ENCODE measurements at places on chromosomes 1 and 21.

DNA sequence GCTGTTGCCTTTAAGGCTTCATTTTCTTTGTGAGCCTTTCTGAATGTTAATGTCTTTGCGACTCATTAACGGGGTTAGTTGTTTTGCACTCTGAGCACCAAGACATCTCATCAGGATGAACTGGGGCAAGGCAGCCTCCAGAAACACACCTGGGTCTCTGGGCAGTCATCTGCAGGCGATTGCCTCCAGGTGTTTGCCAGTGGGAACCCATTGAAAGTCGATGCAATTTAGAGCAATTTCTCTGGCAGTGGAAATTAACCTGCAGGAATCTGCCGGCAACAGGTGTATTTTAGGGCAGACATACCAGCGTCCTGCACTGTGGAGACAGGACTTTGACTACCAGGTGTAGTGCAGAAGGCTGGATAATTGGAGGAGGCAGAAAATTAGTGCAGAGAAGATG lies 661.0 kb upstream of the PTBP2 start:
- no peak for DNase-seq

- no peak for DNase-seq
These were observed 154.4 kb upstream of the ZNF644 start for GRCh38 chr1:91176250-91176649.

DNA sequence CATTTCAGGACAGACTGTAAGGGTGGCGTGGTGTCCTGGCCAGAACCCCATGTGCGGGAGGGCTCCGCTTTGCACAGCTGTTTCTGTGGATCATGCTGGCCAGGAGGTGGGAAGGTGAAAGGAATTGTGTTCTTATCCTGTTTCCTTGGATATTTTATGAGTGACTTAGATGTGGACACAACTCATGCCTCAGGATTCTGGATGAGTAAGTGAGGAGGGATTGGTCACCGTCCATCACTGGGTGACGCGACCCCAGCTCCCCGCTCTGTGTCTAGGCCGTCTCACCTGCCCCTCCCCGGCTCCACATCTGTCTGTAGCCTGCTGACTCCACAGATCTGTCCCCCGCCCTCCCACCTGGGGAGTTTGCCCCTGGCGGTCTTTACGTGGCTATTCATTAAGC lies 48.8 kb downstream of the PIK3CD start:
- DNase-seq, result peak; percentile 61

DNA sequence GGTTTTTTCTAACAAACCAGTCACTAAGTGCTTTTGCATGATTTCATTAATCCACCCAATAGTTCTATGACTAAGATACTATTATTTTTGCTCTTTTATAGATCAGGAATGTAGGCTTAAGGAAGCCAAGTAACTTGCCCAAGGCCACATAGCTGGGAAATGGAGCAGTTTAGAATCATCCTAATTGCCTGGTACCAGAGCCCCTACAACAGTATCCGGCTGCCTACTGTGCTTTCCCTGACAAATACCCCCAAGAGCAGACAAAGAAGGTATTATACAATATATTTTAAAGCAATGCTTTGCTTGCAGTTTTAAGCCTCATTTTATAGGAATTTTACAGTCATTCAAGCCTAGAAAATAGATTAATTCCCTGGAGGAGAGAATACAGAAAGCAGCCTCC lies 45.5 kb upstream of the RASAL2 start:
- DNase-seq, result no peak

DNA sequence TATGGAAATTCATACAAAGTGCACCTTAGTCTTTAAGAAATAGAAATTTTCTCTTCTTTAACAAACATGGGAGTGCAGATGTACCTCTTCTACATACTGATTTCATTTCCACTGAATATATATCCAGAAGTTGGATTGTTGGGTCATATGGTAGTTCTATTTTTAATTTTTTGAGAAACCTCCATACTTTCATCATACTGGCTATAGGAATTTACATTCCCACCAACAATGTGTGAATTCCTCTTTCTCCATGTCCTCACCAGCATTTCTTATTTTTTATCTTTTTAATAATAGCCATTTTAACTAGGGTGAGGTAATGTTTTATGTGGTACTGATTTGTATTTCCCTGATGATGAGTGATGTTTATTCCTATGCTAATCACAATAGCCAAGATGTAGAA lies 87.5 kb downstream of the RGS2 start:
- no peak for DNase-seq

- DNase-seq, result no peak
These were observed 87.7 kb downstream of the SNX7 start for GRCh38 chr1:98749152-98749756.

GRCh38 chr21:43728154-43728466 lies 9.2 kb downstream of the PDXK start:
- no peak for DNase-seq

- DNase-seq, result no peak
These were observed 51.3 kb upstream of the SELENON start for GRCh38 chr1:25748531-25749205.

- DNase-seq, result peak; percentile 27
These were observed 22.8 kb downstream of the RNU5D-1 start for GRCh38 chr1:44707959-44708831.

DNA sequence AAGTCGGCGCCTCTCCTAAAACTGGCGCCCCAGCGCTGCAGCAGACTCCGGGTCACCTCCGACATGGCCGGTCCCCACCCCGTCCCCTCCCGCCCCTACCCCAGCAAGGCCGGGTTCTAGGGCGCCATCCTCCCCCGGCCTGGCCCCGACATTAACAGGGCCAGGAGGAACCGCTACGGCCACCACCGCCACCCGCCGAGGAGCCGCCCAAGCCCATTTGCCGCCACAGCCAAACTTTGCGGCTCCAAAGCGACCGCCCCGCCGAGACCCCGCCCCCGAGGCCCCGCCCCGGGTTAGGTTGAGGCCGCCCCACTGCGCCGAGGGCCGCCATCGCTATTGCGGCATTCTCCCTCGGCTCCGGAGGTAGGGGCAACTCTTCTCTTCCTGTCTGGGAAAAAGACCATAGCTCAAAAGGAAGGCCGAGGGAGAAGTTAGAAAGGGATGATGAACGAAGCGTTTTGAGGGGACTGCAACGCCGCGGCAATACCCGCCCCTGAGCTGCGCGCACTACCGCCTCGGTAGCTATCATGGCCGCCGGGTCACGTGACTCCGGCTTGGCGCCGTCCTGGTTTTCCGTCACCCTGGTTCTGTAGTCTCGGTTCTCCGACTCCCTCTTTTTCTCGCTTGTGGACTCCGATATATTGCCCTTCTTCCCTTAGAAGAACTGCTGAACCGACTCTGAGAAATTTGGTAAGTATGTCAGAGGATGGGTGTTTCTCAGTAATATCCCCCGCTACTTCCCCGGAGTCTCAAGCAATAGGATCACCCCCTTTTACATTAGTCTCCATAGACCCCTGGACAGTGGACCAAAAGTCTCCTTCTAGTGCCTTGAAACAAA lies at the start of the genes AIDA and BROX:
AIDA (minus strand) TSS at position 239 of the 838 bp plus-strand sequence; CDS start at position 65, 174 bp downstream.
BROX (plus strand) TSS at position 312 of the 838 bp plus-strand sequence. CDS start 3,136 bp downstream, outside the sequence.
- DNase-seq, result peak; percentile 42

GRCh38 chr1:179327679-179328078 lies 34.1 kb downstream of the SOAT1 start:
- DNase-seq, result no peak

- no peak for DNase-seq
These were observed 178.0 kb downstream of the RYR2 start for GRCh38 chr1:237219751-237220642.

DNA sequence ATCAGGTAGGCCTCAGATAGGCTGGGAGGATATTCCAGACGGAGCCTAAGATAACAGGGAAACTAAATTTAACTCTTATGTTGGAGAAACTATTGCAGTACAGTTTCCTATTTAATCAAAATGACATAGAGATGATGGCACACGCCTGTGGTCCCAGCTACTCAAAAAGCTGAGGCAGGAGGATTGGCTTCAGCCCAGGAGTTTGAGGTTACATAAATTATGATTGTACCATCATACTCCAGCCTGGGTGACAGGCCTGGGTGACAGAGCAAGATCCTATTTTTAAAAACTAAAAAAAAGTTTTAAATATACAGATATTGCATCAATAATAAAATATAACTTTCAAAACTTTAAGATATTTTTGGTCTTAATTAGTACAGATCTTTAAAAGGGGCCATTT lies 25.2 kb upstream of the TAL1 start:
- no peak for DNase-seq

DNA sequence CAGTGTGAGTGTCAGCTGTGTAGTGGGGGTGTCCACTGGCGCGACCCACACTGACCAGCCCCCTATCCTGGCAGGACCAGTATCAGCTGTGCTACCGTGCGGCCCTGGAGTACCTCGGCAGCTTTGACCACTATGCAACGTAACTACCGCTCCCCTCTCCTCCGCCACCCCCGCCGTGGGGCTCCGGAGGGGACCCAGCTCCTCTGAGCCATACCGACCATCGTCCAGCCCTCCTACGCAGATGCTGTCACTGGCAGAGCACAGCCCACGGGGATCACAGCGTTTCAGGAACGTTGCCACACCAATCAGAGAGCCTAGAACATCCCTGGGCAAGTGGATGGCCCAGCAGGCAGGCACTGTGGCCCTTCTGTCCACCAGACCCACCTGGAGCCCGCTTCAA lies 28.1 kb upstream of the KDM4A start:
- no peak for DNase-seq

GRCh38 chr1:25698252-25698651 lies 81.7 kb downstream of the MAN1C1 start:
- no peak for DNase-seq

- no peak for DNase-seq
These were observed 2.4 kb upstream of the CSMD2 start for GRCh38 chr1:34167389-34167788.

GRCh38 chr1:192763243-192763642 lies 45.6 kb upstream of the RGS2 start:
- no peak for DNase-seq

GRCh38 chr1:26315874-26316850 lies 1.6 kb upstream of the CD52 start:
- DNase-seq, result no peak

DNA sequence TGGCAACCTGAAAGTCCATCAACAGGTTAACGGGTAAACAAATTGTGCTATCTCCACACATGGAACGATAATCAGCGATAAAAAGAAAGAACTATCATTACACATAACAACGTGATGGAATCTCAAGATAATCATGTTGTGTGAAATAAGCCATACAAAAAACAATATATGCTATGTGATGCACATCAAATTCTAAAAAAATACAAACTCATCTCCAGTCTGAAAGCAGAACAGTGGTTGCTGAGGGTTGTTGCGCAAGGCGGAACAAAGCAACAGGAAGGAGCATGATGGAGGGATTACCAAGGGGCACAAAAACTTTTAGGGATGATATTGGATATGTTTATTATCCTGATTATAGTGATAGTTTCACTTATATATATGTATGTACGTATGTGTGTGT lies 324.8 kb downstream of the VAV3 start:
- DNase-seq, result no peak

GRCh38 chr1:201721082-201722049 lies 107.6 kb upstream of the IPO9 start:
- DNase-seq, result no peak

Data from GM04503 (cell line).